ENCODE measurements at places on chromosomes 11 and 22.

GRCh38 chr11:72535194-72535547, 100.8 kb upstream of the CLPB start:
- no peak for DNase-seq

DNA sequence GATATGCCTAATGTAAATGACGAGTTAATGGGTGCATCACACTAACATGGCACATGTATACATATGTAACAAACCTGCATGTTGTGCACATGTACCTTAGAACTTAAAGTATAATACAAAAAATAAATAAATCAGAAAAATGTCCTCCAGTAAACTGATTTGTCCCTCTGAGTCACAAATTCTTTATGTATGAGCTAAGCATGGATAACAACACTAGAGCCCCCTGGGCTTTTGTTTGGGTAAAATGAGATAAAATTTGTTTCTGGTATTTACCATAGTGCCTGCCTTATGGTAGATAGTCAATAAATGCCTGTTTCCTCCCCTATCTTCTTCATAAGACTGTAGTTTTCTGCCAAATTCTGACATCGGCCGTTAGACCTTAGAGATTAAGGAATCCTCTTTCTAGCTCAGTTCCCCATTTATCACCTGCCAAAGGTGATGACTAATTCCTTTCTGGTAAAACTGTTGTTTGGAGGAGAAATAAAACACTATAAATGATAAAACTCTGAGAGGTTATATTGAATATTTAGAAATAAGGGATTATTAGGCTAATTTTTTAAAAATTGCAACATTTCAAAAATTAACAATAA, 43.6 kb upstream of the LUZP2 start:
- DNase-seq: no peak

DNA sequence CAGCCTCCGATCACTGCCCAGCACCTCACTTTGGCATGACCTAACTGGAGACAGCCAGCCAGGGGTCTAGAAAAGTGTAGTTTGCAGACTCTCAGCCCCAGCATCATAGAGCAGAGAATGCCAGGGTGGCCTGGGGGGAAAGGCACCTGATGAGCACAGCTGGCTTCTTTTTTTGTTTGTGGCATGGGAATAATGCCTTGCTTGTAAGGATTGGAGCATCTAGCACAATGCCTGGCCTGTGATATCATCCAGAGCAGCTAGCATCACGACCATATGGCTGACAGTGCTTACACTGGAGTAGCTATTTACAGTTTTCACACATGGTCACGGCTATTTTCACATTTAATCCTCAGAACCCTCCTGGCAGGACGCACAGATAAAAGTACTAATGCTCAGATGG, 594.8 kb upstream of the B3GAT1 start:
- no peak for DNase-seq

- DNase-seq: no peak
These were observed 157.2 kb downstream of the ATG16L2 start for GRCh38 chr11:72971192-72971967.

DNA sequence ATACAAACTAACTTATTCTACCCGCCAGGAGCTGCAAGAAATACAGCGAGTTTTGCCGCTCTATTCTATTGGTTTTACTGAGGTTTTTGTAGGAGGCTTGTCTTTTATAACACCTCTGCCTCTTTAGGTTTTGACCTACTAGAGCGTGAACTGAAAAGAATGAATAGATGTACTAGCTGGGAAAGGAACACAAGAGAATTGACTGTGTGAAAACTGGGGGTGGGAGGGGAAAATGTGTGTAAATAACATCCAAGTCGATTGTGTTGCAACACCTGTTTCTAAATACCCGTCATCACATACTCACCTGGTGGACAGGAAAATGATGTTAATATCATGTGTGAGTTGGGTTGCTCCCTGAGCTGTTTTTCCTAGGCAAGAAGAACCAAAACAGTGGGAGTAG, 12.9 kb upstream of the JHY start:
- DNase-seq: no peak

DNA sequence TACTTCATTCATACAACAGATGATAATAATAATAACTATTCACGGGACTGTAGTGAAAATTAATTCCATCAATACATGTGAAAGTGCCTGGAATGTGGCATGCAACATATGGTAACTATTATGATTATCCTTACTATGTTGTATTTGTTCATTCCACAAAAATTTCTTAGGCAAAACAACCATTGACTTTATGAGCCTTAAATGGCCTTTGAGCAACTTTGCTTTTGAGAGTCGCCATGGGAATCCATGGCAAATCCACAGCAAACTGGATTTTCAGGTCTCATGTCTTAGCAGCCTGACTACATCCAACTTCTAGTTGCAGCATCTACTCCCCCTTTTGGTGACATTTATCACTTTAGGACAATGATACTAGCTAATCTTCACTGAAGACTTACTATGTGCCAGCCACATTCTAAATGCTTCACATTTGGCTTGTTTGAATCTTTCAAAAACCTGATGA, 56.8 kb downstream of the SLC1A2 start:
- no peak for DNase-seq

- no peak for DNase-seq
These were observed 45.1 kb downstream of the PTPRJ start for GRCh38 chr11:48025293-48025983.

GRCh38 chr22:37244114-37244921, at the start of gene RAC2:
Gene RAC2 (minus strand): TSS chr22:37244269. CDS start chr22:37244148, 121 bp downstream.
- peak; percentile 95 for DNase-seq

- no peak for DNase-seq
These were observed 713 bp downstream of the TOP3B start for GRCh38 chr22:21981874-21982273.

DNA sequence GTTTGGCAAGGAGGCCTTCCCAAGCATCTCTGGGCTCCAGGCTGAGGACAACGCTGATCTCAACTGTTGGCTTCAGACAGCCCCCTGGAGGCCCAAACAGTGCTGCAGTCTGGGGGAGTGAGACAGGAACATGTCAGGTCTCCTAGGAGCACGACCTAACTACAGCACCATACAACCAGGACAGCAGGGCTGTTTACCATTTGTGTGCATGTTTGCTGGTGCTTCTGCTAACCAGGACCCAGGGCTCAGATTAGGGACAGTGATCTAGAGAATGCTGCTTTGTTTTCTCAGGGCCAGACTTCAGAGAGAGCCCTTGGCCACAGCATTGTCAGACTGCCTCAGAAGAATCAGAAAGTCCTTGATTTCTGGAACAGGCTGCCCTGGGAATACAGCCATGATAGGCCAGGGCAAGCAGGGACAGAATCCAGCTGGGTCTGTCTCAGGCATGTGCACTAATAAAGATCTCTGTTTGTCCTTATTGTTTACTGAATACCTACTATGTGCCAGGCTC, 126.5 kb downstream of the VPREB1 start:
- no peak for DNase-seq

- no peak for DNase-seq
These were observed 50.2 kb downstream of the FLRT1 start for GRCh38 chr11:64085906-64086257.

- DNase-seq: no peak
These were observed 14.9 kb downstream of the ZNF74 start for GRCh38 chr22:20408891-20409290.

- DNase-seq: no peak
These were observed 3.2 kb downstream of the ATM start for GRCh38 chr11:108226036-108226435.

GRCh38 chr11:95339086-95339901, 108.3 kb upstream of the SESN3 start:
- DNase-seq: no peak

- no peak for DNase-seq
These were observed 75.0 kb upstream of the AMPD3 start for GRCh38 chr11:10379871-10380568.

- DNase-seq: peak; percentile 40
These were observed 32.9 kb upstream of the HORMAD2 start for GRCh38 chr22:30047364-30047738.

GRCh38 chr11:111399187-111400031, 20.3 kb upstream of the POU2AF1 start:
- DNase-seq: no peak

DNA sequence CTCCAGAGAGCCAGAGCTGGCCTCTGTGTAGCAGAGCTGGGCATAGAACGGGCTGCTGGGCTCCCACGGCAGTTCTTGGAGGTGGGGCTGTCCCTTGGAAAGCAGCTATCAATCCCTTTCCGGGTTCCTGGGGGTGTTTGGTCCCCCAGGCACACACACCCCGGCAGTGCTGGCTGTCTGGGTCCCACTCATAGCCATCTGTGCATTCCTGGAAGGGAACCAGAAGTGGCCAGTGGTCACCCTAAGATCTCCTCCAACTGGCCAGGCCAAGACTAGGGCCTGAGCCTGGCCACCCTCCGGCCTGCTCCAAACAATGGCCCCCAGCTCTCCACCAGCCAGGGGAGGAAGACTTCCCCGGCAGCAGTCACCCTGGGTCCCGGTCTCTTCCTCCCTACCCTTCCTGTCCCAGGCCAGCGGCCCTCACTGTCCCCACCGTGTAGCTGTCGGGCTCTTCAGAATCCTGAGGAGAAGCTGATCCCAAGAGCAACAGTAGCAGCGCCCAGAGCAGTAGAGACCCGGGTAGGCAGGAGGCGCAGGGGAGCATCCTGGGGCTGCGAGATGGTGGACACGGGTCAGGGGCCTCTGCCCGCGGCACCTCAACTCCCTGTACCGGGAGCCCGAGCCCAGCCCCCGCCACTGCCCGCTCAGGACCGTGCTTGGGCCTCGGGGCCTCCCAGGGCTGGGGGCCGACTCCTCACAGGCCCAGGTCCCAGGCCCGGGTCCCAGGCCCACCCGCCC, 620 bp downstream of the EFEMP2 start:
- no peak for DNase-seq

DNA sequence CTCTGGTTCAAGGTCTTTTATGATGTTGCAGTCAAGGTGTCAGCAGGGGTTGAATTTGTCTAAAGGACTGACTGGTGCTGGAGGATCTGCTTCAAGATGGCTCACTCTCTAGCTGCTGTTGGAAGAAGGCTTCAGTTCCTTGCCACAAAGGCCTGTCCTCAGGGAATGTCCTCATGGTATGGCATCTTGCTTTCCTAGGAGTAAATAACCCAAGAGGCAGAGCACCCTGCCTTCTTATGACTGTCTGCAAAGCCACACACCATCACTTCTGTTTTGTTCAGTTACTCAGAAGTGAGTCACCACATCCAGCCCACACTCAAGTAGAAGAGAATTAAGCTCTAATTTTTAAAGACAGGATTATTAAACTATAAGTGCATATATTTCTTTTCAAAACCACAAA, 45.2 kb downstream of the PLAAT5 start:
- no peak for DNase-seq

DNA sequence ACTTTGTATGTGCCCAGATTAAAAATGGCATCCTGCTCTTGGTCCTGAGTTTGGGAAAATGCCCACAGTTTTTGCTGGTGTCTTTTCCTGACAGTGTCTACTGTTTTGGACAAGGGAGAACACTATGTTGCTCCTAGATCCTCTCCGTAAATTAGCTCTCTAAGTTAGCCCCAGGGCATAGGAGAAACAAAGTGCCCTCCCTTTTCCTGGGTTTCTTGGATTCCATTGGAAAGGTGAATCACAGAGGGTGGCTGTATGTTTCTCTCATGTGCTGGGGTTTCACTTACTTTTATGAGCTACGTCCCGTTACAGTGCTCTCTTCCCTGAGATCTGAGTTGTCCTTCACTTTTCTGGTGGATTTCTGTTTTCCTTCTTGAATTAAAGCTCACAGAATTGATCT, 782.8 kb downstream of the CNTN5 start:
- DNase-seq: no peak

- DNase-seq: no peak
These were observed 1.1 kb upstream of the IRAG1 start for GRCh38 chr11:10694486-10695239.

DNA sequence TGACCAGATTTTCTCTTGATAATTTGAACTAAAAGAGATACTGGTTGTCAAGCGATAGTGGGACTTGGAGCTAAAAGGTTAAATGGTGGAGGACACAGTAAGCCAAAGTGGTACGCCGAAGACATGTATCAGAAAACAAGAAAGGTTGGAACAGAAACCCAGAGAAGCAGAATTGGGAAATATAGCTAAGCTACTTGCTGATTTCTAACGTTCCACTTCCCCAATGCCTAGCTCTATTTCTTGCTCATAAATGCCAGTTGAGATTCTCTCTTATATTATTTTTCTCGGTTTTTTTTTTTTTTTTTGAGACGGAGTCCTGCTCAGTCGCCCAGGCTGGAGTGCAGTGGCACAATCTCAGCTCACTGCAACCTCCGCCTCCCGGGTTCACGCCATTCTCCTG, 12.7 kb downstream of the TMEM41B start:
- DNase-seq: no peak

DNA sequence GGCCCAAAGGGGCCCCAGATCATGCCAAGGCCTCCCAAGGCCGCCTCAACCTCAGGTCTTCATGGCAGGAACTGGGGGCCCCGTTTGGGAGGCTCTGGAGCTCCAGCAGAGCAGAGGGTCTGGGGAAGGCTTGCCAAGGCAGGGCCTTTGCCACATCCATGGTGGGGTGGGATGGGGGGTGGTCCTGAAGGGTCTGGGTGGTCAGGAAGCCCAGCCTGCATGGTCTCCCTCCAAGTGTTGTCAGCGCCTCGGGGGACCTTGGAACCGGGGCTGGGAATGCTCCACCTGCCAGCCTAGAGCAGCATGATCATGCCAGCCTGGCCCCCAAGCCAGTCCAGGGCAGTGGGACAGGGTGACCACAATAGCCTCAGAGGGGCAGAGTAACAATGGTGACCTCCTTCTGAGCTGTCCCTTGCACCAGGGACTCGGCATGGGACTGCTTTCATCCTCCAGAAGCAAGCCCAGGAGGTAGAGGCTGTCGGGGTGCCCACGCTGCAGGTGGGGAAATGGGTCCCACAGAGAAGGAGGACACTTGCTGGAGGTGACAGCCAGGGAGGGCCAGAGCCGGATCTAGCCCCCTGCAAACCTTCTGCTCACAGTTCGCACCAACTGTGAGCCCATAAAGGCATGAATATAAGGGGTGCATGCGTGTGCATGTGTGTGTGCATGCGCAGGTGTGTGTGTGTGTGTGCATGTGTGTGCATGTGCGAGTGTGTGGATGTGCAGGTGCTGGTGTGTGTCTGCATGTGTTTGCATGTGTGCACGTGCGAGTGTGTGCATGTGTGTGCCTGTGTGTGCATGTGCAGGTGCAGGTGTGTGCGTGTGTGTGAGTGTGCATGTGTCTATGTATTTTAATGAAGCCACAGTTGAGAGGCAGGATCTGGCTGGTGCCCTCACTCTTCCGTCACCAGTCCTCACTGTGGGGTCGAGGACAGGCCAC, 63.8 kb downstream of the MYEOV start:
- no peak for DNase-seq

GRCh38 chr22:37406441-37407235, 20.6 kb downstream of the ELFN2 start:
- no peak for DNase-seq
